ENCODE measurements at places on chromosomes 5 and 9.

DNA sequence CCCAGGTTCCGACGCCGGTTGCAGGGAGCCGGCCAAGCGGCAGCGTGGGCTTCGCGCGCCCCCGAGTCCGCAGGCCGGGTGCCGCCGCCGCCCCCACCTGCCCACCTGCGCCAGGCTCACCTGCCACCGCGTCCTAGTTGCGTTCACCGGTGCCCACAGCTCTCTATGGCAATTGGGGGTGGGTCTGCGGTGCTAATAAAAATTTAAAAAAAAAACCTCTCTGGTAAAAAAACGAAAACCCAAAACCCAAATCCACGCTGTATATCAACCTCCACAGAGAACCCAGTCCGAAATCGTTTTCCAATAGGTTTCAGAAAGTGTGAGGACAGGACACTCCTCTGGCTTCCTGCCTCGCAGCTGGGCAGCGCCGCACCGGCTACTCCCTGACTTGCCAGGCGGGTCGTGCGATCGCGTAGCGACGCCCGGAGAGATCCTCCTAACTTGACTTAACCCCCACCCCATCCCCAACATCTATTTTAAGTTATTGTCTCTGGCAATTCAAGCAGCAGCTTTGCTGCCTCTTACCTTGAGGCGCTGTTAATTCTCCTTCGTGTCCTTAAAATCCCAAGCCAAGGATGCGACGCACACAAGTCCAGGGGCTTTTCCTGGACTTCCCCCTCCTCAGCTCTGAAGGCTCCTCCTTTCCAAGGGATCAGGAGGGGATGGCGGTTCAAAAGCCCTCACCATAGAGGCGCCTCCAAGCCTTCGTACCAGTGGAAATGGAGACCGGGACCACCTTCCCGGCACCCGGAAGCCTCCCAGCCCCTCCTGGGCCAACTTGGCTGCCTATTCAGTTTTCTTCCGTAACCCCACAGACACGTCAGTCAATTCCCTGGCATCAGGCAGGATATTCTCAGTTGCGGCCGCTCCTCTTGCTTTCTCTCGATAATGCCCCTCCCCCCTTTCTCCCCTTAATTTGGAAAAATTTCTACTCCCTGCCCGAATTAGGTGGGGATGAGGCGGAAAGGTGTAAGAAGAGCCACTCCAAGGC is 1639.4 kb upstream of the C9orf72 start:
- DNase-seq: no peak

DNA sequence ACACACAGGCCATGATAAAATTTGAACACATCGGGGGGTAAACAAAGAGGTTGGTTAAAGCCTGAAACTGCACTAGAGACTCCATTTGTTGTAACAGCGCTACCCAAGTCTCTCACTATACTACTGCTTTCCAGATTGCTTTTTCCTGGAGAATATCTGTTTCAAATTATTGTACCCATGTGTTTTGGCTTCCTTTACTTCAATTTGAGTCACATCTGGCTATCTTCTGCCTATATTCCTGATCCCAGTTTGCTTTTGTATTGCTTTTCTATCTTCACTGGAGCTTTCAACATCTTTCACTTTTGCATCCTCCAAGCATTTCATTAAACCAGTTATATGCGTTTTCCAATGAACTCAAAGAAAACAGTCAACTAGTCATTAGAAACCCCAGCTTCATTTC is 404.7 kb downstream of the MLLT3 start:
- DNase-seq: no peak

DNA sequence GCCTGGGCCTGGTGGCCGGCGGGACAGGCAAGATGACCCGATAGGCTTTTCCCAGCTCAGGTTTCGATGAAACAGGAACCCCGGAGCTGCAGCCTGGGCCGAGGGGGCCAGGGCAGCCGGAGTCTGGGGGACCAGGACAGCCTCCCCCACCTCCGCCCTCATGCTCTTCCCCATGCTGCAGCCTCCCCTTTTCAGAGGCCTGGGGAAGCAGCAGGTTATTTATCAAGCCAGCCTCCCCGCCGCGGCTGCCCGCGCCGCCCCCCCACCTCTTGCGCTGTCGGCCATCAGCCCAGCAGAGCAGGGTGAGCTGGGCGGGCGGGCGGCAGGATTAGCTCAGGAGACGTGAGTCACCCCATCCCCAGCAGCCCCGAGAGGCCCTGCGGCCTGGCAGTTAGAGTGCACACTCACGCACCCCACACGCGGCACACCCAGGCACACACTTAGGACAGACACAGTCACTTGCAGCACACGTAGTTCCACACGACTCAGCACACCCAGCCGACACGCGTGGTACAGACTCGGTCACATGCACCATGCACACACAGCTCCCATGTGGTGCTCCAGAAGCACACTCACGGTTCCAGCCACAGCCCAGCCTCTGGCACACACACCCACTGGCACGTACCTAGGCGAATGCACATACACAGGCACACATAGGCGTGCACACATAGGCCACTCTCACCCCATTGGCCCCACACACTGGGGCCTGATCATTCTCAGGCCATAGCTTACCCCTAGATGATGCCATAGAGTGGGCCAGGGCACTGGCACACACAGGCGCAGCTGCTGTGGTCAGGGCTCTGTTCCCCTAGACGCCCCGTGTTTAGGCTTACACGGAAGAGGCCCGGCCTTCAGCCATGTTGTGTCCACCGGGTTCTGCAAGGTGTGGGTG is 13.0 kb downstream of the CXXC5 start:
- no peak for DNase-seq

- DNase-seq: no peak
These were observed 52.9 kb downstream of the RASGEF1C start for GRCh38 chr5:180156141-180156540.

- DNase-seq: no peak
These were observed 41.3 kb upstream of the CDK20 start for GRCh38 chr9:88015606-88016005.
